ENCODE measurements at places on chromosomes 16 and 17.

DNA sequence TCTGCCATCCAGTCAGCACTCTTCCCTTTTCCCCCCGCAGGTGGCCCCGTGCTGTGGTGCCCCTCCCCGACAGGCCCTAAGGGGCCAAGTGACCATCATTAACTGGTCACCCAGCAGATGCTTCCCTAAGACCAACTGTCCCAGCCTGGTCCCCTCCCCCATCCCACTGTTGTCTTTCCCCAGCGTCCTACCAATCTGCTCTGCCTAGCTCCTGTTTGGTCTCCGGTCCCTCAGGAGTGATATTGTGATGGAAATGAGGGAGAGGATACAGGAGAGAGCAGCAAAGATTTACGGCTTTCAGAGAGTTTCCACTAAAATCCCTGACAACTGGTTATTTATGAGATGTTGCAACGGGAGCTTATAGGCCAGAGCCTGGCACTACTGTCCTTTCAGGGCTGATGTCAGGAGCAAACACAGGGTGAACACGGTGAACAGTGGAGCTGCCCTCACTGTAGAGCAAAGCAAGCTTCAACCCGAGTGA is 1.4 kb upstream of the TTLL6 start:
- DNase-seq: no peak

- DNase-seq: no peak
Measured at GRCh38 chr16:58670177-58670576, 14.4 kb downstream of the SLC38A7 start.

- DNase-seq: no peak
Measured at GRCh38 chr17:81939881-81940385, 2.8 kb upstream of the PYCR1 start.

- DNase-seq: peak; percentile 21
Measured at GRCh38 chr17:67800495-67800928, 24.8 kb upstream of the BPTF start.

DNA sequence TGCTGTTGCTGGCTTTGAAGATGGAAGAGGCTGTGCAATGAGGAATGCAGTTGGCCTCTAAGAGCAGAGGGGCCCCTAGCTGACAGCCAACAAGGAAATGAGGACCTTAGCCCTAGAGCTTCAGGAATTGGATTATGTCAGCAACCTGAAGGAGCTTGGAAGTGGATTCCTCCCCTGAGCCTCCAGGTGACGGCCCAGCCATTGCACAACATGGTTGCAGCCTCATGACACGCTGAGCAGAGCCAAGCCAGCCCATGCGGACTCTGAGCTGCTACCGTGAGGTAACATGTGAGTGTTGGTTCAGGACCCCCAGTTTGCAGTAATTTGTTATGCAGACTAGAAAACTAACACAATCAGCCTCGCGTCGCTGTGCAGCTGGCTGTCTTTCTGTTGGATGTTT is 20.2 kb downstream of the CCDC42 start:
- no peak for DNase-seq

DNA sequence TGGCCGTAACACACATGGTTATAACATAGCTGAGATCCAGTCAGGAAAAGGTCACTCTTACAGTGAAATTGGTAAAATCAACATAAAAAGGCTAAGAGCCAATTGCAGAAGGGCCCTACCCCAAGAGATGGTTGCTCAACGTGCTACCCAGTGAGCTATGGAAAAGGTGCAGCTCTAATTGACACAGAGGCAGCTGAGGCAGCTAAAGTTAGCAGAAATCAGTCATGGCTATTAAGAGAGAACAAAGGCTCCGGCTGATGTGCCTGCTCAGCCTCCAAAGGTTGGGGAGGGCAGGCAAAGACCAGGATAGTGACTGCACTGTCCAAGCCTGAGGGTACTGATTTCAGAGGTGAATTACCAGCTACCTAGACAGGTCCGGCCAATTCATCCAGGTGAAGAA is 76.5 kb upstream of the ATP2A3 start:
- no peak for DNase-seq

- no peak for DNase-seq
Measured at GRCh38 chr16:72508191-72508590, 336.2 kb upstream of the PMFBP1 start.

DNA sequence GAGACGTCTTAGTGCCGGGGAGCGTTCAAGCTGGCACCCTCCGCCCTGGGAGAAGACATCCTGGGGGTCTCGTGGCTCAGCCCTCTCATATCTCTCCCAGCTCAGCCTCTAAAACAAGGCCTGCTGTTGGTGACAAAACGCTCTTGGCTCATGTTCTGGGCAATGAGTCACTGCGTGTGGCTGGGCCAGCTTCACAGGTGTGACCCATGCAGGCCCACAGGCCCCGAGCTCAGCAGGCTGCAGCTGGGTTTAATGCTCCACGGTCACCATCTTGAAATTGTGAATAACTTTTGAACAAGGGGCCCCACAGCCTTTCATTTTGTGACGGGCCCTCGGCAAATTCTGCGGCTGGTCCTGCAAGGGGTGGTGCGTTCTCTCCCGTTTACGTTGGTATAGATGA is 22.4 kb downstream of the GAA start:
- DNase-seq: no peak

DNA sequence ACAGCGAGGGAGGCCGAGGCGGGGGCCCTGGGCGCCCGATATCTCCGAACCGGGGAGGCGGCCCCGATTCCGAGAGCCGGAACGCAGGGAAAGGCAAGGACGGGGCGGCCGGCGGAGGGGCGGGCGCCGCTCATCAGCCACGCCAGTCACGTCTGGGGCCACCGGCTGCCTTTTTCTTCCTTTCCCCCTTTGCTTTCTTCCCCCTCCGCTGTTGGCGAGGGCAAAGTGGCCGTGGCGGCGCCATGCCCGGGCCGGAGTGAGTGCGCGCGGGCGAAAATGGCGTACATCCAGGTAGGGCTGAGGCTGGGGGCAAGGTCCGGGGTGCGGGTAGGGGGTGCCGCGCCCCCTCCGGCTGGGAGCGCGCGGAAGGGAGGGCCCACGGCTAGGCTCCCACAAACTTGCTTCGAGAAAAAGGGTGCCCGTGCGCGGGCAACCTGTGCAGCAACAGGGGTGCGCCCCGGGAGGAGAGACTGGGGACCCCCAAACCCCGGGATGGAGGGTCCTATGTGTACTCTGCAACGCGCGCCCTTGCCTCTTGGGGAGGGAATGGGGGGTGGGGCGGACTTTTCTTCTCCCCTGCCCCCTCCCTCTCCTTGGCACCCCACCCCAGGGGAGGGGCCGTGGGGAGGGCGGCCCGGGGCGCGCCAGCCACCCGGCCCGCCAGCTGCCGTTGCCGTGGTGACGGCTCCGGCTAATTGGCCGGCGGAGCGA is 486 bp downstream of the SYT17 start:
- DNase-seq: peak; percentile 84

- no peak for DNase-seq
Measured at GRCh38 chr16:70472786-70473433, 18.5 kb downstream of the FCSK start.

DNA sequence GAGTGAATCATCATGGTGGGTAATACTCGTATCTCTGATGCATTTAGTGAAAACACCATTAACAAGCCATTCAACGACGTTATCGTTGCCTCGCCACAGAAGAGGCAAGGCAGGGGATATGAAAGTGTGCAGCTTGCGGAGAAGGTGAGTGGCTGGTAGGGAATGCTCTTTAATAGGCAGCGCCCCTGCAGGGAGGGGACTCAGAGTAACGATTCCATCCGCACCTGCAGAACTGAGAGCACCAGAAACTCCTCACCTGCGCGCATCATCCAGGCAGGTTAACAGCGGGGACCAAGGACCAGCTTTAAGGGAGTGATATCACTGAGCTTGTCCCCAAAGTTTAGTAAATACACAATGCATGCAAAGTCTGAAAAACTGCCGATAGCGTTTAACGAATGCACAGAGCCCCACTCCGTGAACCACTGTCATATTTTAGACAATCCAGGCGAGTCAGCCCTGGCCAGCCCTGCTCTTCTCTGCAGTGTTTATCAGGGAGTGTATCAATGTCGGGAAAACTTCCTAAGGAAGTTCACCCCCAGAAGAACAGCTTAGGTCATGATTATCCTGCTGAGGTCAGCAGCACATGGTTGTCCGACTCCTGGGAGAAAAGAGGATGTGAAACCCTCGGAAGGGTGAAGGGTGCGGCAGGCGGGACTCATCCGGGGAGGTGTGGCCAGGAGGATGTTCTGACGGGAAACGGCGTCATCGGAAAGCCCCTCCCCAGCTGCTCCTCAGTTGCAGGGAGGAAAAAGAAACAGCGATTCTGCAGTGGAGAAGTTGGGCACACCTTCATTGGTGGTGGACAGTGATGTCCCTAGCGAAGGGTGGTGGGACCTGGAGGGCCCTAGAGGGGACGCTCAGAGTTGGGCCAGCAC is 68.5 kb upstream of the DNAH17 start:
- DNase-seq: no peak

- DNase-seq: no peak
Measured at GRCh38 chr17:59650642-59651041, 30.9 kb downstream of the CLTC start.

DNA sequence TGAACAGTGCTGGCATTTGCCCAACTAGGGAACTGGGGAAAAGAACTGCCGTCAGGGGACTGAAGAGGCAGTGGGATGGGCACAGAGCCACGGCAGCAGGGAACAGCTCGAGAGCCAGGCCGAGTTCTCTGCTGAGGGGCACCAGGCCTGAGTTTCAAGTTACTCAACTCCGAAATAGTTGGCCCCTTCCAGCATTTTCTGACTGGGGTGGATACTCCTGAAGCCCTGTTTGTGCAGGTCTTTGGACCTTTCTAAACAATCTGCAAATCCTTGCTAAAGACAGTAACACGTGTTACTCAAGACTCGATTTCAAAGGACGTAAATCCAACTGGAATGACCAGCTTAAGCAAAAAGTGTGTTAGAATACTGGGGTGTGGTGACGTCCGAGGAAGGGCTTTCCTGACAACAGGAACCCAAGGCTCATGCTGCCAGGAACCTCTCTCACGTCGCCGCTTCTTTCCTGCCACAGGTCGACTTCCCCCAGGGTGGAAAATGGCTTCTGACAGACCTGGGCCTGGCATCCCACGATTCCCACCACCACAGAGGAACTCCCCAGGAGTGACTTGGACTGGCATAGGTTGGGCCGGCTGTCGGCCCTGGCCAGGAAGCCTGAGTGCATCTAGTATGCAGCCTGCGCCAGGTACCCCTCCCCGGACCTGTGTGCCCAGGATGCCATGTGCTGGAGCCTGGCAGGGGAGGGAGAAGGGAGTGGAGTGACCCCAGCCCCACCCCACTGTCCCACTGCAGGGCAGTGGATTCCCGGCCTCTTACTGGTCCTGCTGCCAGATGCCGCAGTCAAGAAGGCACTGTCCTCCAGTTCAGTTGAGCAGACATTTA is 71.9 kb downstream of the N4BP1 start:
- DNase-seq: no peak

- no peak for DNase-seq
Measured at GRCh38 chr17:59300941-59301340, 30.5 kb upstream of the YPEL2 start.

DNA sequence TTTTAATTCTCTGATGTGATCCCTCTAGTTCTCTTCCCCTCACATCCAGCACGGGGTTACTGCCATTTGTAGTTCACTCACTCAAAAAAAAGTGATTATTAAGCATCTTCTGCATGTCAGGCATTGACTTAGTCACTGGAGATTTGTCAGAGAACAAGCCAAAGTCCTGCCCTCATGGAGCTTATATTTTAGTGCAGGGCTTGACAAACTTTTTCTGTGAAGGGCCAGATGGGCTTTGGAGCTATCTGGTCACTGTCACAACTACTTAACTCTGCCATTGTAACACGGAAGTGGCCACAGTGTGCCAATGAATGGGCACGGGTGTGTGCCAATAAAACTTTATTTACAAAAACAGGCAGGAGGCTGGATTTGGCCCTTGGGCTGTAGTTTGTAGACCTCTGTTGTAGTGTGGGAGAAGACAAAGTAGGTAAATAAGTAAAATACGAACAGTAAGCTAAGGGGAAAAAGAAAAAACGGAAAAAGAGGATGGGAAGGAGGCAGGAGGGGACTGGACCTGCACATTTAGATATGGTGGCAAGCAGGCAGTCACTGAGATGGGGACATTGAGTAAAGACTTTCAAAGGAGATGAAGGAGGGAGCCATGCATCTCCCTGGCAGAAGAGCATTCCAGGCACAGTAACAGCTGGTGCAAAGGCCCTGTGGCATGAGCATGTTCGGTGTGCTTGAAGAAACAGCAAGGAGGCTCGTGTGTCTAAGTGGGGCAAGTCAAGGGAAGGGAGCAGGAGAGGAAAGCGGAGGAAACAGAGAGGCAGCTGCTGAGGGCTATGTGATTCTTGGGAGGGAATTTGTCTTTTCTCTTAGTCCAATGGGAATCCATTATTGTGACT is 202.8 kb upstream of the CACNG3 start:
- no peak for DNase-seq

GRCh38 chr16:76571755-76572154 is 294.6 kb downstream of the CNTNAP4 start:
- no peak for DNase-seq

GRCh38 chr17:11177340-11177739 is 63.7 kb upstream of the SHISA6 start:
- DNase-seq: no peak

DNA sequence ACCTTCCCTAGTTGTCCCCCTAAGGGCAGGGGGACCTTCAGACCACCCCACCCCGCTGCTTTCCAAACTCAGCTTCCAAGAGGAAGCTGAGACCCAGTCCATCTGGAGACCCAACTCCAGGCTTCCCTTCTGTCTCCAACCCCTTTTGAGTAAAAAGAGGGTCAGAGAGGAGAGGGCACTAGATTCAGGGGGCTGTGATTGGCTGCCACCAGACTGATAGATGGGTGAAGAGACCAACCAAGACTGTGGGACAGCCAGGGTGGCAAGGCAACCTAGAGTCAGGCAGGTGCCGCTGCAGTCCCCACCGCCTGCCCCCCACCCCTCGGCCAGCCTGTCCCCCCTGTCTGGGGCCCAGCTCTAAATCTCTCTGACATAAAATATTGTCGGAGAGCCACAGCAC is 92.5 kb downstream of the SDK2 start:
- DNase-seq: no peak

DNA sequence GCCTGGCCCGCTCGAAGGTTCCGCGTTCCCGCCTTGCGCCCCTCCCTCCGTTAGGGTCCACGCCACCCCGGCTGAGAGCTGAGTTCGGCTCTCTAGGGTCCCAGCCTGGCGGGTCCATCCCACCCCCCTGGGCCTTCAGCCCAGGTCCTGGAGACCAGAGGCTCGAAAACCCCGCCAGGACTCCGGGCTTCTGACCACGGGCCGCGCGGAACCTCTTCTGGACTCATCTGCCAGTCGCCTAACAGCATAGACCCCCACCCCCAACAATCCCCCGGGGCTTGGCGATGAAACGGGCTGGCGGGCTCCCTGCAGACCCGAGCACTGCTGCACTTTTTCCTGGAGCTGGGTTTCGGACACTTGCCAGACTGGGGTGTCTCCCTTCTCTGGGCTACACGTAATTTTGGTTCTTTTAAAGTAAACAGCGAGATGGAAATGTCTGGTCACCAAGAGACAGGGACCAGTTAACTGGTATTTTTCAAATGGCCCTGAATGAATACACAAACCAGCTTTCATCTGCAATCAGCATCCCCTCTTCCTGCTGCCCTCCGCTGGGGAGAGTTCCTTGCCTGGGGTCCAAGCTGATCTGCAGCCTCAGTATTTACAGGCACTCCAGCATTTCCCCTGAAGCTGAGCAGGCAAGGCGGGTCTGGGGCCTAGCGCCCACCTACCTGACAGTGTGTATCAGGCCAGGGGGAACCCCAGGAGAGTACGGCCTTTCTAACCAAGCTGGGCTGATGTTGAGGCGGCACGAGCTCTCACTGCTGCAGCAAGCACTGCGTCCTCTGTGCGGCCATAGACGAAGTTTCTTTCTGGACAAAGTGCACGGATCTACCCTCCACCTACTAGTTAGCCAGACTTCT is 639 bp upstream of the TRIM65 start:
- no peak for DNase-seq
